Germinal center (tissue), 1 donor: ENCODE measurements at places on chromosomes 1 and 21.

DNA sequence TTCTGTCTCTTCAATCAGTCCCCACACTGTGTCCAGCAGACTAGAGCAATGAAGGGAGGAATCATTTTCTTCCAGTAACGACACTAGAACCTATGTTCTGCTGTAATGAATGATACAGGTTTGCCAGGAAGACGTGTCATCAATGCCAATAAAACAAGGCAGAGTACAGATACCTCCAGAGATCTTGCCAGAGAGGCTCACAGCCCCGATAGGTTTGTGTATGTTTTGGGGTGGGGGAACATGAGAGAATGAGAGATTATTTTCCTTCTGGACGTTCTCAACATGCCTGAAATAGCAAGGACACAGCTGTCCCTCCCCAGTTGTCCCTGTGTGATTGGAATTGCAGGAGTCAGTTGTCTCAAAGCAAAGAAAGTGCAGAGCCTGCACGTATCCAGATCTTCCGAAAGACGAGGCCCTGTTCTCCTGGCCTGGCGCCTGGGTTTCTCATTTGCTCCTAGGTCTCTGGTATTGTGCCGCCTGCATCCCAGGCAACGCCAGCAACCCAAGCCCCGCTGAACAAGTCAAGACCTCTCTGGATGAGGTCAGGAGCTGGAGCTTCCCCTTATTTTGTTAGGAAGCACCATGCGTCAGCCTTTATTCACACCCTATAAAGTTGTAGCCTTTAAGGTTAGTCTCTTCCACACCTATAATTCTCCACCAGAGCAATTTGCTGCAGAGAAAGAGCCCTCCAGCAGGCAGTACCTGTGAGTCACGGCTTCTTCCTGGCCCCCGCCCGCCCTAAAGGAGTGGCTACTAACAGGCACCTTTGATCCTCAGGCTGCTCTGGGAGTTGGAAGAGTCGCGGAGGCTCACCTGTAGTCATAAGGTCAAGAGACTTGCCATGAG lies 130.5 kb downstream of the TOMM20 start:
- no peak for DNase-seq

GRCh38 chr1:108645564-108646184 lies 15.2 kb downstream of the HENMT1 start:
- DNase-seq: no peak

DNA sequence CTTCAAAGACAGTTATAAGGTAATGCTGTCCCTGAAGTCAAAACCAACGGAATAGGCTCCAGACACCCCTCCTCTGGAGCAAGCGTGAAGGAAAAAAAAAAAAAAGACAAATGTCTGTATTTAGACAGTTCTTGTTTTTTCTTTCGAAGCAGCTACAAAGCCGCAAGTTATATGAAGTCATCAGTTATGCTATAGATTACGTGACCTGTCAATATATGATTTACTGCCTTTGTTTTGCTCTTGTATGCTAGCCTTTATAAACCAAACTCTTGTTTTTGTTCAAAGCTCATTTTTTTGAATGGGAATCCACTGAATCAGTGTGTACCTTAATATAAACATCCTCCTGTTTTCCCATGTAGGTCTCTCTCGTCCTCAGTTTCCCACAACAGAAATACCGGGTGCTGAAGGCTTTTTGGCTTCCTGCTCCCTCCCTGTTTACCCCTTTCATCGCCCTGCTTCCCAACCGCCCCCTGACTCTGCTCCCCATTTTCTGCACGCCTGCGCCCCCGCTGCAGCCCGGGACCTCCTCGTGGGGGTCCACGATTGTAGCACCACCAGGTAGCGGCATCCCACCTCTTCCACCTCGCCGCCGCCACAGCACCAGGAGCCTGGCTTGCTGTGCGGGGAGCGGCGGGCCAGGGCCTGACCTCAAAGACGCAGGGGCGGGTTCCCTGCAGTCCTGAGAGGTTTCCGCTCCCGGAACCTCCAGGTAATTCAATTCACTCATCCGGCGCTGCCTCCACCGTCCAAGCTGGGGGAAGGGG lies 5.2 kb upstream of the ZNF678 start:
- DNase-seq: no peak

- DNase-seq: no peak
Measured at GRCh38 chr1:70542030-70542429, 131.0 kb downstream of the CTH start.

DNA sequence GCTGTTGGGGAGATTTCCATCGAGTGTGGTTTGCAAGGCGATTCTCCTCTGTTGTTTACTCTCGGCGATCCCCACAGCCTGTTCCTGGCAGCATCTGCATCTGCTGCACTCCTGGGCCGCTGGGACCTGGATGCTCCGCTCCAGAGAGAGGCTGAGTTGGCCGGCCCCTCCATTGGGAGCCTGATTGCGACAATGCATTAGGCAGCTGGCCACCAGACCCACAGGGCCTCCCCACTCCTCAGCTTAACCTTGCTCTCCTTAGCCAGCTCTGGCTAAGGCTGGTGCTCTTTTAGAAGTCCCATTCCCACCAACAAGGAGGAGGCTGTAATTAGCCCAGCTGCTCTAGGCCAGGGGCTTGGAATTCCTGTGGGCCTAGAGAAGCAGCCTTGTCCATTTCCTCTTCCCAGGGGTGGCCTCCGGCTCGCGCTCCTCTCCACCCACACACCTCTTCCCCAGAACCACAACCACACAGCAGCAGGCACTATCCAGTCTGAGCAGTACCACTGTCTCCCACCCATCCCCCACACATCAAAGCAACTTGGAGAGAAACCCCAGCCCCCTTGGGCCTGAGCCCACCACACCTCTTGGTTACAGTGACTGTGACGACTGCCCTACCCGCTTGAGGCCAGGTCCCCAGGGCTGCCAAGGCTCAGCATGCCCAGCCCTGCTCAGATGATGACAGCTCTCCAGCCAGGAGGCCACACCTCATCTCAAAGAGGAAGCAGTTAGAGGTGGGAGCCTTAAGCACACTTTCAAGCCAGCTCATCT lies 193.8 kb upstream of the EDN2 start:
- DNase-seq: no peak
